Kidney epithelial cell (primary cell): ENCODE measurements at places on chromosomes 6 and 20.

- DNase-seq: no peak
Measured at GRCh38 chr20:57968120-57968519, 258.3 kb upstream of the PMEPA1 start.

DNA sequence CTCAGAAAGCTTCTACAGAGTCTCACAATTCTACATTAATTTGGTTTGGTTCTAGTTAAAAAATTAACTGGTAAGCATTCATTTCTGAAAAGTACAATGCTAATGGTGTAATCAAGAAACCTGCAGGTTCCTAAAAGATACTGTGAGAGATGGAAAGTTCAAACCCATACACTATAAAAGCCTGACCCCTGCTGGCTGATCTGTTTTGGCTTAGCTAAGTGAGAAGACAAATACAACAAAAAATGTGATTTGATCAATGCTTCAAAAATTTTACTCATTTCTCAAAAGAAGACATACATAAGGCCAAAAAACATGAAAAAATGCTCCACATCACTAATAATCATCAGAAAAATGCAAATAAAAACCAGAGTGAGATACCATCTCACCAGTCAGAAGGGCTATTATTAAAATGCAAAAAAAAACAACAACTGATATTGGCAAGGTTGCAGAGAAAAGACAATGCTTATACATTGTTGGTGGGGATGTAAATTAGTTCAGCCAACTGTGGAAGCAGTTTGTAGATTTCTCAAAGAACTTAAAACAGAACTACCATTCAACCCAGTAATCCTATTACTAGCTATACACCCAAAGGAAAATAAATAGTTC lies 102.8 kb downstream of the MOXD1 start:
- DNase-seq: no peak

DNA sequence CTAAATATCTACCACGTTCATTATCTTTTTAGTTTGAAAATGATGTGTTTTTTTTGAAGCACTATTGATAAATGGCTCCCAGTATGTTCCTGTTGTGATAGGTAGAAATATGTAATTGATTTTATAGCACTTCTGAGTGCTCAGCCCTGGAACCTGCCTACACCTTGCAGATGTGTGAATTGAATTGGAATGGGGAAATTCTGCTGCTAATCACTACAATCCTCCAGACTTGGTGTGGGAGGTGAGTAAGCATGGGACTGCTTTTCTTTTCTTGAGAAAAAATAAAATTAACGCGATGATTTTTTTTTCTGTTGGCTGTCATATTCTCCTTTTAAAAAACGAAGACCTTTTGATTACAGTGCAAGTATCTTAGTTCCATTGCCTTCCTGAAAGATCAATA lies 37.1 kb upstream of the MLIP start:
- no peak for DNase-seq

GRCh38 chr20:16710781-16711180 lies 19.0 kb upstream of the SNRPB2 start:
- no peak for DNase-seq

GRCh38 chr6:43904311-43905123 lies 134.5 kb downstream of the VEGFA start:
- no peak for DNase-seq

- DNase-seq: no peak
Measured at GRCh38 chr6:37025621-37026466, 20.4 kb downstream of the FGD2 start.

- no peak for DNase-seq
Measured at GRCh38 chr6:126172131-126172530, 167.8 kb upstream of the CENPW start.

- DNase-seq: peak; percentile 95
Measured at GRCh38 chr6:71468841-71469700, 180.5 kb downstream of the OGFRL1 start.

GRCh38 chr20:58891718-58892140 lies 39.2 kb downstream of the GNAS start:
- no peak for DNase-seq

DNA sequence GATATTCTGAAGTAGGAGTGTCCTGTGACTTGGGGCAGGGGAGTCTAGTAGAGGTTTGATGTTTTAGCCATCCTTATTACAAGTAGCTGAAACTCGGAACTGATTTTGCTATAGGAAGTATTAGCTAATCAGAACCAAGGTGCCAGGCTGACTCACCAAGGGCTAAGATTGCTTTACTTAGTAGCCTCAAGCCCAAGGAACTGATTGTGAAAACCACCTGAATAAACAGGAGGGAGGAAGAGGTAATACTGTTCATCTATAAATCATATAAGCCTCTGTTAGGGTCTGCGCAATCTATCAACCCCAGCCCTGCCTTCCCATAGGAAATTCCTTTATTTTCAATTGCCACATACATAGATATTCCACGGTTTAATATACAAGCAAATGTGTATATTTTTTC lies 54.4 kb downstream of the GNAS start:
- peak; percentile 45 for DNase-seq

- DNase-seq: no peak
Measured at GRCh38 chr6:118606268-118606667, 45.1 kb downstream of the CEP85L start.

- no peak for DNase-seq
Measured at GRCh38 chr6:108951351-108951953, 103.2 kb downstream of the ARMC2 start.

GRCh38 chr20:61775423-61775822 lies 290.3 kb downstream of the TAF4 start:
- no peak for DNase-seq

- DNase-seq: no peak
Measured at GRCh38 chr6:88983532-88983931, 20.1 kb upstream of the RNGTT start.

DNA sequence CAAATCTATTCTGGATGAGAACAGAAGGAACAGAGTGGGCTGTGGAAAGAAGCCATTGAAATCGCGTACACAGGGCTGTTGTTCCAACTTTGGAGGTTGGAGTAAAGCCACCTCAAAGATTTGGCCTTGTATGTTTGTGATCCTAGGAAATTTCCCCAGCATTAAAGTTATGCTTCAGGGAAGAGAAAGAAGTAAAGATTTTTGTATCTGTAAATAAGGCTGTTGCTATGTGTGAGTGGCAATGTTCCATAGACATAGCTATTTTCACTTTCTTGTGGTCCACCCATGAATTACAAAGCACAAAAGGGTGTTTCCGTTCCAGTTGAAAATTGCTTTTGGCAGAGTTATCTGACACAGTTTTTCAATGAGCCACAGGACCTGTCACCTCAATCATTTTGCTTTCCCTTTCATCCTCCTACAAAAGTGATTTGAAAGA lies 321.3 kb downstream of the TFAP2B start:
- no peak for DNase-seq

GRCh38 chr6:107698146-107698545 lies 126.0 kb downstream of the SCML4 start:
- no peak for DNase-seq

DNA sequence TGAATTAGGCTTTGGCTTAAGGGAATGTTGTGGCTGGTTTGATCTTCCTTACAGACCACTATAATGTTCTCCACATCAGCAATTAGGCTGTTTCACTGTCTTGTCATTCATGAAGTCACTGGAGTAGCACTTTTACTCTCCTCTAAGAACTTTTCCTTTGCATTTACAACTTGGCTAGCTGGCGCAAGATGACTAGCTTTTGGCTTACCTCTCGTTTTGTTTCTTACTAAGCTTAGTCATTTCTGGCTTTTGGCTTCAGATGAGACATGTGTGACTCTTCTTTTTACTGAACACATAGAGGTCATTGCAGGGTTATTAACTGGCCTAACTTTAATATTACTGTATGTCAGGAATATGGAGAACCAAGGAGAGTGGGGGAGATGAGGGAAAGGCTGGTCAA lies 143.2 kb downstream of the PTCHD4 start:
- no peak for DNase-seq

GRCh38 chr6:88997327-88997726 lies 33.9 kb upstream of the RNGTT start:
- no peak for DNase-seq

DNA sequence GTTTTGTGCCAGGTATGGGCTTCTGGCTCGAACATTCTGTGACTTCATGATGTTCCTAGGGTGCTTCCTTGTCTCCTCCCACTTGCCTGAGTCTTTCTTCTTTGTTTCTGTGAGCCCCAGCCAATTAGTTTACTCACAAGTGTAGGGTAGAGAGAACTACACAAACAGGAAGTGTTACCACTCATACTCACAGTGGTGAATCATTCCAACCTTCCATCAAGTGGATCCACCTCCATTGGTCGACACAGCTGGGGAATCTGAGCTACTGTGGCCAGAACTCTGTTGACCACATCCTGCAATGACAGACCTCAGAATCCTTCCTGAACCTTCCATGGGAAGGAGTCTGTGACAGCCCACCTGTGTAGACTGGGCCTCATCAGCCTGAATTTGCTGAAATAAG lies 76.8 kb downstream of the UNC5CL start:
- peak; percentile 98 for DNase-seq

DNA sequence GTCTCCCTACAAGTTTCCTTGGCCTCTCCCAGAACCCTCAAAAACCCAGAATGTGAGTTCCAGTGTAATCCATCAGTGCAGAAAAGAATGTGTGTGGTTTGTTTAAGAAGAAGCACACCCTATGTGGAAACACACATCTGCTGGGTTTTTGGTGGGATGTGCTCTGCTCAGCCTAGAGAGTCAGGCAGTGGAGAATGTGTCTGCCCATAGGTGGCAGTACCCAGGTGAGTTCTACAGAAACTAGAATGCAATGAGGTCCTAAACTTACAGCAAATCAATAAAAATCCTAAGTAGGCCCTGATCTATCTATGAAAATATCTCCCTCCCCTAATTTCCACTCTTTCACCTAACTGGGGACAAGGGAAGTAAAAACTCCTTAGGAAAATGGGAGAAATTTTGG lies 437.3 kb downstream of the DHX35 start:
- DNase-seq: no peak

- DNase-seq: no peak
Measured at GRCh38 chr6:30219244-30219643, 6.0 kb upstream of the TRIM26 start.

GRCh38 chr20:25252686-25253421 lies 5.0 kb downstream of the PYGB start:
- no peak for DNase-seq

DNA sequence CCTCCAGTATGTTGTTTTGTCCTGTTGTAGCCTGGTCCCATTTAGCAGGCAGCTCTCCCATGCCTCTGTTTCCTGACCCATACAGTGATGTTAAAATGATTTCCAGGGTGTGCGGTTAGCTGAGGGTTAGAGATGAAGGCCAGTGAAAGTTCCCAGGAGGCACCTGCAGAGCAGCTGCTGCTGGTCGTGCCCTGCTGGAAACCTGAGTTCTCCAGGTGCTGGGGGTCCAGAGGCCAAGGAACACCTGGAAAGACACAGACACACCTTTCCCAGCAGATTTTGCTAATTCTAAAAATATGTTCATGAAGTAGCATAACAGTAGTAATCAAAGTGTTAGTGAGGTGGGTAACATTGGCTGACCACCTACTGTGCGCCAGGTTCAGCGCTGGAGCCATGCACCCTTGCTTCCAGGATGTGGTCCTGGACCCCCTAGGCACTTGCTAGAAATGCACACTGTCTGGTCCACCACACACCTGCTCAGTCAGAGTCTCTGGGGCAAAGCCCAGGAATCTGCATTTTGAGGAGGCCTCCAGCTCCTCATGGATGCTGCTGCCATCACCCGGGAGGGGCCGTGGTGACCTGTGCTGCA lies 118.7 kb downstream of the SYNDIG1 start:
- no peak for DNase-seq

GRCh38 chr20:10221021-10221420 lies 2.4 kb downstream of the SNAP25 start:
- no peak for DNase-seq

- no peak for DNase-seq
Measured at GRCh38 chr6:137705160-137706082, 161.6 kb upstream of the TNFAIP3 start.

GRCh38 chr20:25084626-25085187 lies 2.8 kb upstream of the VSX1 start:
- no peak for DNase-seq

- DNase-seq: peak; percentile 32
Measured at GRCh38 chr6:70669133-70669532, 1.4 kb downstream of the SMAP1 start.

DNA sequence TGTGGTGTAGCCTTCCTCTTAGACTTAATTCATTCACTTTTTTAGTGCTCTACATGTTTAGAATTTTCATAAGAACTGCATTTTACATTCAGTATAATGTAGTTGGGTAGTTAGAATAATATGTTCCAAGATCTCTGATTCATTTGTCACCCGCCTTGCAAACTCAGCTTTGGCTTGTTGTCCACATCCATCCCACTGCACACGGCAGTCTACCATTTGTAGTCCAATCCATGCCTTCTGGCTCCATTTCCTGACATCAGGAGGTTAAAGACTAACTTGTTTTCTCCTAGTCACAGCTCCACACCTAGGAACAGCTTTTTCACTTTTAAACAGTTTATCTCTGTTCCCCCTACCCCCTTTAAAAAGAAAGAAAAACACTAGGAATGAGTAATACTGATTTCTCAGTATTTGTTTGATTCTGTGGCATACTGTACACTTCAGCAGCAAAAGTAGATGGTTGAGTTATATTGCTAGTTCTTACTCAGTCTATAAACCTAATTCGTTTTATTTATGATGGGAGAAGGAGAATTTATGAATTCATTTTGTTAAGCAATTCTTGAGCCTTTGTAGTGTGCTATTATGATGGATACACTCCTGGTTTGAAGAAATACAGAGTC lies 180.9 kb downstream of the ARID1B start:
- no peak for DNase-seq

DNA sequence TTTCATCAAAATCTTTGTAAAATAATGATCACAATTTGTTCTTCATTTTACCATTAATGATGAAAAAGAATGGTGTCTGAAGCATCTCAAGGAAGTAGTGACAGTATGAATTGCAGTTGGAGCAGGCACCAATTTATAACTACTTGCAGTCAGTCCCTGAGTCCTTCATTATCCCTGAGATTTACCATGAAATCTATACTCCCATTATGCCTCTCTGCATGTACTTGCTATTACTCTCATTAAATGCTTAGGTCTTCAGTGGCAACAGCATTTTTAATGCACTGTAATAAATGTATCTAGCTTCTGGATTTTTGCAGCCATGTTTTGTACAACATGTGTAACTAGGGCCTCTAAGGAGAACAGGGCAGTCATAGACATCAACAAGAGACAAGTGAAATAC lies 708.8 kb downstream of the EYS start:
- DNase-seq: no peak

DNA sequence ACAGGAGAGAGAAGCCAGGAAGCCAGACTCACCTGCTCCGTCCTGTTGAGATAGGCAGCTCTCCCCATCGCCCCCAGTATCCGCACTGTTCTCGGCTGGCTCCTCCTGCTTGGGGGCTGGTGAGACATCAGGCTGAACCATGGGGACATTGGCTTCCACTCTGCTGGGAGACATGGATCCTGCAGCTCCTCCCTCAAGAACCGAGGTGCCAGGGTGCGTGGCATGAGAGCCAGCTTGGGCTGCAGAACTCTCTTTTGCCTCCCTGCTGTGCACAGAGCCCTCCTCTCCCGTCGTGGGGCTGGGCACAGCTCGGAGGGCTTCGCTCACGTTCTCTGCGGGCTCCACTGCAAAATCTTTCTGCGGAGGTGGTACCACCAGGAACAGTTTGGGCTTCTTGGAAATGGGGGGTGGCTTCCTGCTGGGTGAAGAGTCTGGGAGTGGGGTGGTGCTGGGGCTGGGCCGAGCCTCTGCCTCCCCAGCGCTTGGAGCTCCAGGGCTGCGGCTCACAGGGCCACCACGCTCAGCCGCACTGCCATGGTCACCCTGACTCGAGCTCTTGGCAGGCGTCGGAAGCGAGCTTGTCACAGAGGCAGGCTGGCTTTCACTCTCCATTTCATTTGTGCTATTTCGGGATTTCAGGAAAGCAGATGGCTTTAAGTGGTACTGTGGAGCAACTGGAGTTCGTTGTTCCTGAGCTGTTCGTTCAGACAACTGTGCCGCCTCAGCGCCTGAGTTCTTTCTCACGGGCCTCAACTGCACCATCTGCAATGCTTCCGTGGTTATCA lies 26.5 kb downstream of the HEBP2 start:
- no peak for DNase-seq
